ENCODE measurements at places on chromosomes 16 and 17. TPM values are rescaled to one million over a fixed set of nuclear protein-coding genes. Genes with fewer than 3 reads are reported as not detected.

Gene CNTNAP4
- total RNA-seq = not detected

Gene PIGS
- 54.1 TPM for total RNA-seq

Gene ZNF624
- 0.98 TPM for total RNA-seq

Gene PIPOX
- 0.29 TPM for total RNA-seq

Gene TPSG1
- not detected for total RNA-seq

Gene AOC2
- 2.3 TPM for total RNA-seq

Gene ACAP1
- 2.6 TPM for total RNA-seq

Gene PRSS33
- not detected for total RNA-seq

Gene PLA2G10
- 0.37 TPM for total RNA-seq

Gene ABCC11
- total RNA-seq = 0.21 TPM

Gene CCL7
- 0.27 TPM for total RNA-seq

Gene GRIN2C
- 0.40 TPM for total RNA-seq

Gene CTRB1
- not detected for total RNA-seq

Gene G6PC1
- total RNA-seq = not detected

Gene PDIA2
- total RNA-seq = 0.35 TPM

Gene SCNN1G
- total RNA-seq = 3.3 TPM

Gene CACNA1H
- total RNA-seq = 17.4 TPM

Gene SLC13A2
- 0.12 TPM for total RNA-seq

Gene CCL16
- not detected for total RNA-seq

Gene FOXJ1
- total RNA-seq = 1.1 TPM

Gene NOS2
- total RNA-seq = 0.33 TPM

Gene SLC9A5
- total RNA-seq = 1.6 TPM

Gene KRTAP4-5
- total RNA-seq = not detected

Gene VTN
- 20.2 TPM for total RNA-seq

Gene MXRA7
- 74.6 TPM for total RNA-seq

Gene AP2B1
- total RNA-seq = 134 TPM

Gene SLC6A4
- total RNA-seq = not detected

Gene ABCA6
- 0.02 TPM for total RNA-seq

Gene CCL2
- 10.8 TPM for total RNA-seq

Gene TEKT3
- 0.18 TPM for total RNA-seq

Gene MRPL27
- total RNA-seq = 142 TPM

Gene SBK1
- 0.26 TPM for total RNA-seq

Gene DNAH9
- total RNA-seq = 0.13 TPM

Gene GLOD4
- total RNA-seq = 106 TPM
